ENCODE measurements at places on chromosomes 11 and 22.

- H3K4me1 ChIP-seq: peaks cover 86% of the 10 kb centered on the region
- H3K27ac ChIP-seq: peak overlapping the region; percentile 57
- DNase-seq: no peak
- no peak overlapping the region for H3K4me3 ChIP-seq
- H3K36me3 ChIP-seq: no peaks in the 10 kb centered on the region
Measured at GRCh38 chr11:63883791-63884190, 33.2 kb downstream of the RCOR2 start.

DNA sequence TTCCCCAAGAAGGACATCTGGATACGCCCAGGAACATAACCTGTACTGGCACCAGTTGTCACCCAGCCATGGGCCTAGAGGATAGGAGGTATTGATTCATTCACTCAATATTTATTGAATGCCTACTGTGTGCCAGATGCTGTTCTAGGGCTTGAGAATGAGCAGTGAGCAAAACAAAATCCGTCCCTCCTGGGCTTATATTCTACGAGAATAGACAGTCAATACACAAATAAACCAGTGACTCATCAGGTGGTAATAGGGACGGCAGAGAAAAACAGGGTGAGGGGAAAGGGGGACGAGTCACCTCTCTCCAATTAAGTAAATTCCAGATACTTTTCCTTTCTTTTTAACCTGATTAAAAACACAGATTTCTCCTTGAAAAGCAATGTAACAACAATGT is 103.5 kb downstream of the MICAL2 start:
- peaks cover 4% of the 10 kb centered on the region for H3K36me3 ChIP-seq
- peaks cover 6% of the 10 kb centered on the region for H3K4me1 ChIP-seq
- no peak overlapping the region for H3K27ac ChIP-seq
- peaks cover 27% of the 10 kb centered on the region for H3K27me3 ChIP-seq
- H3K4me3 ChIP-seq: no peak overlapping the region

- H3K4me1 ChIP-seq: peaks cover 33% of the 10 kb centered on the region
- no peak for DNase-seq
- no peaks in the 10 kb centered on the region for H3K36me3 ChIP-seq
- peak overlapping the region; percentile 99 for H3K4me3 ChIP-seq
- H3K27me3 ChIP-seq: peaks cover 5% of the 10 kb centered on the region
Measured at GRCh38 chr11:18632841-18633240, 1.3 kb downstream of the SPTY2D1 start.

DNA sequence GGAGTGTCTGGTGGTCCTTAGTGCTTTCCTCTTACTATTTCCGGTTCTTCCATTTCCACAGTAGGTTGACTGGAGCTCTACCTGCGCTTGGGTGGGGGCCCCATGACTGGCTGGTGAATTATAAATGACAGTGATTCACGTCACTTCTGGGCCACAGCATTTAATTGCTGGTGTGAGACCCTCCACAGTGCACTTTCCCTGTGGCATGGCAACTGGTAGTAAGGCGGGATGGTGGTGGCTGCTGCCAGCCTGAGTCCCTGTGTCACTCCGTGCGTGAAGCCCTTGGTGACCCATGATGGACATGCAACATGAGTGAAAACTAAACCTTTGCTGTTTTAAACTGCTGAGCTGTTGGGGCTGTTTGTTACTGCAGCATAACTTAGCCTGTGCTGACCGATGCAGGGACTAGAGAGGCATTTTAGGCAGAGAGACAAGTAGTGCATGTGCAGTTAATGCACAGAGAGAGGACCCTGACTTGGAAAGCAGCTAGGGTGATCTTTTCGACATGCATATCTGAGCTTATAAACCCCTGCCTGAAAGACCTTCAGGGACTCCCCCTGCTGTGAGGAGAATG is 3.1 kb downstream of the PRDM11 start:
- DNase-seq: no peak
- peaks cover 58% of the 10 kb centered on the region for H3K4me1 ChIP-seq
- H3K36me3 ChIP-seq: peaks cover 9% of the 10 kb centered on the region

GRCh38 chr11:2289350-2289749 is 12.4 kb downstream of the C11orf21 start:
- H3K36me3 ChIP-seq: no peaks in the 10 kb centered on the region
- no peak overlapping the region for H3K4me3 ChIP-seq
- peaks cover 21% of the 10 kb centered on the region for H3K27me3 ChIP-seq
- no peak overlapping the region for H3K27ac ChIP-seq
- DNase-seq: no peak

- H3K4me1 ChIP-seq: peaks cover 74% of the 10 kb centered on the region
- DNase-seq: no peak
- H3K27ac ChIP-seq: peak overlapping the region; percentile 53
Measured at GRCh38 chr22:40241200-40241763, 63.6 kb downstream of the TNRC6B start.

DNA sequence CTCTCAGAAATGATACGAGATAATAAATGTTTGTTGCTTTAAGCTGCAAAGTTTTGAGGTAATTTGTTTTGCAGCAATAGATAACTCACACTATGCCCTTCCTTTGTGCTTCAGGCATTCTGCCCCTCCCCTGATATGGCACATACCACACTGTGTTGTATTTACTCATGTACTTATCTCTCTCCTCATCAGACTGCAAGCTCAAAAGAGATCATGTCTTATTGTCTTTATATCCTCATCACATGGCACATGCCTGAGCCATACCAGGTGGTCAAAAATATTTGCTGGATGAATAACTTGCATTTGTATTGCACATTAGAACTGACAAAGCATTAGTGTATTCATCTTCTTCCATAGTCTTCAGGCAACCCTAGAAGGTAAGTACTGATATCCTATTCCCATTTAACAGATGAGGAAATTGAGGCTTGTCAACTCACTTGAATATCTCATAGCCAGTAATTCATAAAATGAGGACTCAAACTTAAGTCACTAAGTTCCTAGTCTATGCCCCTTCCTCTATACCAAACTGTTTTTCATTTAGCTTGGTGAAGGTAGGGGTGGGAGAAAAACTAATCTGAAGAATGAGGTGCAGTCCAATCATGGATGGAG is 83.9 kb upstream of the EED start:
- DNase-seq: no peak
- no peak overlapping the region for H3K27ac ChIP-seq
- H3K36me3 ChIP-seq: no peaks in the 10 kb centered on the region
- H3K27me3 ChIP-seq: no peaks in the 10 kb centered on the region
- no peak overlapping the region for H3K4me3 ChIP-seq

DNA sequence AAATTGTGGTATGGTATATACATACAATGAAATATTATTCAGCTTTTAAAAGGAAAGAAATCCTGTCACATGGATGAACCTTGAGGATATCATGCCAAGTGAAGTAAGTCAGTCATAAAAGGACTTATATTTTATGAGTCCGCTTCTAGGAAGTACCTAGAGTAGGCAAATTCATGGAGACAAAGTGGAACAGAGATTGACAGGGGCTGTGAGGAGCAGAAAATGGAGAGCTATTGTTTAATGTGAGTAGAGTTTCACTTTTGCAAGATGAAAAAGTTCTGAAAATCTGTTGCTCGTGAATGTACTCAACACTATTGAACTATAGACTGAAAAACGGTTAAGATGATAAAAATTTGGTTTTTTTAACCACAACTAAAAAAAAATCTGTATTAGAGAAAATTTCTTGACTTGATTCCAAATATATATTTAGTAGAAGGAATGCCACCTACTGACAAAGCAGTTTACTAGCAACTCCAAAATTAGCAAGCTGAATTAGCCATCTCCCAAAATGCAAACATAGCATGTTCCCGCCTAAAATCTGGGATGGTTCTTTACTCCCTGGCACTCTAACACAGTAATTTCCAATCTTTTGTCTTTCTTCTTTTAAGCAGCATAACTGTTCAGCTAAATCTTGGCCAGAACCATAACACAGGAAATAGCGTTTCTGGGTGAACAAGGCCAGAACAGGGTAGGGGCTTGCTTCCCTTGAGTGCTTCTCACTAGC is 1.5 kb downstream of the UFD1 start:
- H3K4me3 ChIP-seq: peak overlapping the region; percentile 98
- peak overlapping the region; percentile 85 for H3K27ac ChIP-seq
- DNase-seq: no peak
- no peaks in the 10 kb centered on the region for H3K36me3 ChIP-seq
- H3K4me1 ChIP-seq: peaks cover 38% of the 10 kb centered on the region
- H3K27me3 ChIP-seq: no peaks in the 10 kb centered on the region

DNA sequence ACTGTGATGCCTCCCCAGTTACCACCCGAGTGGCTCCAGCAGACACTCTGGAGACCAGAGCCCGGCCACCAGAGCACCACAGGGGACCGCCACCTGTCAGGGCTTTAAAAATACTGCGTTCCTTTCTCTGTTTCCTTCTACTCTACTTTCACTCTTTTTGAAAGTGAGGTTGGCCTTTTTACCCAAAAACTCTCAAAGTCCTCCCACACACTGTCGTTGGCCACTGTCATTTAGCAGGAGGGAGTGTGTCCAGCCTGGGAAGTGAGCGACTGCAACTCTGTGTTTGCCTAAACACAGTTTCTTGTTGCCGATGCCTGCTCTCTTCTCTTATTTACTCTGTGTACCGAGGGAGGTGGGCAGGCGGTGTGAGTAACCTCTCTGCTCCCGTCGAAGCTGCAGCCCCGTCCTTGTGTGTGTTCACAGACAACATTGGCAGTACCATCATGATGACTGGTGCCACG is 90.8 kb upstream of the CLDN5 start:
- H3K27me3 ChIP-seq: peaks cover 40% of the 10 kb centered on the region
- DNase-seq: no peak
- H3K4me1 ChIP-seq: peaks cover 14% of the 10 kb centered on the region

- H3K27me3 ChIP-seq: peaks cover 4% of the 10 kb centered on the region
- H3K4me1 ChIP-seq: no peaks in the 10 kb centered on the region
- no peak overlapping the region for H3K27ac ChIP-seq
- H3K36me3 ChIP-seq: no peaks in the 10 kb centered on the region
- no peak overlapping the region for H3K4me3 ChIP-seq
Measured at GRCh38 chr11:104531075-104531474, 367.1 kb upstream of the PDGFD start.

DNA sequence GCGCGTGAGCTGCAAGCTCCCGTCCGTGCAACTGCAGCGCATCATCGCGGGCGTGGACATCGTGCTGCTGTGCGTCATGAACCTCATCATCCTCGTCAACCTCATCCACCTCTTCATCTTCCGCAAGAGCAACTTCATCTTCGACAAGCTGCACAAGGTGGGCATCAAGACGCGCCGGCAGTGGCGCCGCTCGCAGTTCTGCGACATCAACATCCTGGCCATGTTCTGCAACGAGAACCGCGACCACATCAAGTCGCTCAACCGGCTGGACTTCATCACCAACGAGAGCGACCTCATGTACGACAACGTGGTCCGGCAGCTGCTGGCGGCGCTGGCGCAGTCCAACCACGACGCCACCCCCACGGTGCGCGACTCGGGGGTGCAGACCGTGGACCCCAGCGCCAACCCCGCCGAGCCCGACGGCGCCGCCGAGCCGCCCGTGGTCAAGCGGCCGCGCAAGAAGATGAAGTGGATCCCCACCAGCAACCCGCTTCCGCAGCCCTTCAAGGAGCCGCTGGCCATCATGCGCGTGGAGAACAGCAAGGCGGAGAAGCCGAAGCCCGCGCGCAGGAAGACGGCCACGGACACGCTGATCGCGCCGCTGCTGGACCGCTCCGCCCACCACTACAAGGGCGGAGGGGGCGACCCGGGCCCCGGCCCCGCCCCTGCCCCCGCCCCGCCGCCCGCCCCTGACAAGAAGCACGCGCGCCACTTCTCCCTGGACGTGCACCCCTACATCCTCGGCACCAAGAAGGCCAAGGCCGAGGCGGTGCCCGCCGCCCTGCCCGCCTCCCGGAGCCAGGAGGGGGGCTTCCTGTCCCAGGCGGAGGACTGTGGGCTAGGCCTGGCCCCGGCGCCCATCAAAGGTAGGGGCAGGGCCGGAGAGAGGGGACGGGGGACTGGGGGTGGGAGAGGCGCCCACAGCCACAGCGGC is 7.3 kb downstream of the PANX2 start:
- no peak overlapping the region for H3K4me3 ChIP-seq
- H3K4me1 ChIP-seq: peaks cover 23% of the 10 kb centered on the region
- no peaks in the 10 kb centered on the region for H3K36me3 ChIP-seq
- H3K27me3 ChIP-seq: peaks cover 11% of the 10 kb centered on the region
- peak overlapping the region; percentile 88 for H3K27ac ChIP-seq

- H3K27me3 ChIP-seq: no peaks in the 10 kb centered on the region
- H3K4me3 ChIP-seq: no peak overlapping the region
- H3K4me1 ChIP-seq: peaks cover 22% of the 10 kb centered on the region
- no peak for DNase-seq
- H3K36me3 ChIP-seq: peaks cover 21% of the 10 kb centered on the region
Measured at GRCh38 chr22:23791738-23792645, 5.2 kb downstream of the SMARCB1 start.

- peaks cover 24% of the 10 kb centered on the region for H3K27me3 ChIP-seq
- DNase-seq: no peak
- no peaks in the 10 kb centered on the region for H3K36me3 ChIP-seq
- H3K4me3 ChIP-seq: no peak overlapping the region
Measured at GRCh38 chr11:34667810-34668582, 47.1 kb downstream of the EHF start.

- H3K36me3 ChIP-seq: no peaks in the 10 kb centered on the region
- peaks cover 6% of the 10 kb centered on the region for H3K27me3 ChIP-seq
- no peaks in the 10 kb centered on the region for H3K4me1 ChIP-seq
- H3K27ac ChIP-seq: peak overlapping the region; percentile 28
- DNase-seq: no peak
- no peak overlapping the region for H3K4me3 ChIP-seq
Measured at GRCh38 chr11:32259641-32260081, 168.8 kb downstream of the RCN1 start.

DNA sequence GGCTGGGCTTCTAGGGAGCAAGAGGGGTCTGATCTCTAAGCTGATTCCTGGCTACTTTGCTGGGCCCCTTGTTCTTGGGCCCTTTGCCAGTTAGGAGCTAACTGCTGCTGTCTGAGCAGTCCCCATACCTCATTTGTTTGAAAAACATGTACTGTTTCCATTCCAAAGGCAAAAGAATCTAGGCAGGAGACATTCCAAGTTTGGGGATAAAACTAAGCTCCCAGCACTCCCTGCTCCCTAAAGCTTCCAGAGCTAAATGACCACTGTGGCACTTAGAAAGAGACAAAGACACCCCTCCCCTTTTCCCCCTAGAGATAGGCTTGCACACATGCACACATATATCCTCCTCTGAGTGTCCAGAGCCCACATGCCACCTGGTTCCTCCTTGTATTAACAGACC is 22.7 kb upstream of the RRM1 start:
- peaks cover 19% of the 10 kb centered on the region for H3K36me3 ChIP-seq
- H3K27ac ChIP-seq: peak overlapping the region; percentile 81
- H3K4me1 ChIP-seq: peaks cover 23% of the 10 kb centered on the region

Measured in naive B cell (primary cell).